Urinary bladder (tissue), 4 donors: ENCODE measurements at places on chromosomes 5 and 9. TPM values are rescaled to one million over a fixed set of nuclear protein-coding genes. Genes with fewer than 3 reads are reported as not detected.

The TPPP gene
- total RNA-seq: 4.1 TPM

The PRRT1B gene
- total RNA-seq: not detected

GRCh38 chr9:111891910-111892499, 4.6 kb upstream of the UGCG start:
- no peak for DNase-seq

GRCh38 chr5:11429254-11429653, 475.0 kb downstream of the CTNND2 start:
- DNase-seq: no peak

DNA sequence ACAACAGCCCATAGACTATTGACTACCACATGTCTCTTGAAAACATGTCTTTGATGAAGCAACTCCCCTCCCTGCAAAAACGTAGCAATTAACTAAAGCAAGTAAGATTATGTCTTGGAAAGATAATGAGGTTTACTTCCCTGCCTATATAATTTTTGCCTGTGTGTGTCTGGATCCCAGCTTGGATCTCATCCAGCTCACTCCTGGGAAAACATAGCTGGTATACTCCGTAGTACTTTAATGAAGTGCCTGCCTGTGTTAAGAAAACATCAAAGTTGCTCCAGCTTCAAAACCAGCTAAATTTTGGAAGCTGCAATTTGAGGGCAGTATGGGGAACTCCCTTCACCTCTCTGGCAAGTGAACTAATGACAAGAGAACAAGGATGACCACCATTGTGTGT, 182.6 kb upstream of the C9orf72 start:
- DNase-seq: no peak

- no peak for DNase-seq
Measured at GRCh38 chr5:68423154-68423811, 207.7 kb downstream of the PIK3R1 start.

DNA sequence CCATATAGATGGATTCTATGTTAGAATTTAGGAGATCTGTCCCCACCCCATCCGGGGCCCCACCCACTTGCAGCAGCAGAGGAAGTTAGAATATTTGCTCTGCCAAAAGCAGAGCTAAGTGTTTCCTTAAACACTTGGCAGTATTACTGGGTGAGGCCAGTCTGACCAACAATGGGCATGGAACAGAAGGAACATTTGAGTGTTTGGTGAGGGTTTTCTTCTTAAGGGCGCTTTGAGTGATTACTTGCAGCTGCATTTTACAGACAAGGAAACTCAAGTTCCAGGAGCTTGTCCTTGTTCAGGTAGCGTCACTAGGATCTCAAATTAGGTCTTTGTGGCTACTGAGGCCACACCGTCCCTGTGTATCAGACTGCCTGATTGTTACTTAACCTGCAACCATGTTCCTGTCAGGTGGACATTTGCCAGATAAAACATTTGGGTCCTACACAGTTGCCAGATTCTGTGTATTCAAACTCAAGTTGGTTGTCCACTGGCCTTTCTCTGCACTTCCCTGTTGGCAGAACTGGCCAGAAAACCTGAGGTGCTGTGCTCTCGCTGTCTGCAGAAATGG, 59.3 kb downstream of the SLC46A2 start:
- DNase-seq: no peak

DNA sequence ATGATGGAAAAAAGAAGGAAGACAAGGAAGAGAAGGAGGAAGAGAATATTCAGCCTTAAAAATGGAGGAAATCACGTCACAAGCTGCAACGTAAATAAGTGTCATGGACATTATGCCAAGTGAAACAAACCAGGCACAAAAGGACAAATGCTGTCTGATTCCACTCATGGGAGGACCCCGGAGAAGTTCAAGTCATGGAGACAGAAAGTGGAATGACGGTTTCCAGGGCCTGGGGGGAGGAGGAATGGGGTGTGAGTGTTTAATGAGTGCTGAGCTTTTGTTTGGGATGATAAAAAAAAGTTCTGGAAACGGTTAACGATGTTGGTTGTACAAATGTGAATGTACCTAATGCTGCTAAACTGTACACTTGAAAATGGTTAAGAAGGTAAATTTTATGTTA, 439.5 kb downstream of the GADD45G start:
- DNase-seq: no peak
